ENCODE measurements at places on chromosomes 6 and 20.

- no peak for DNase-seq
These were observed 150.3 kb downstream of the MBOAT1 start for GRCh38 chr6:20061952-20062351.

GRCh38 chr6:143400258-143401067 lies 50.0 kb downstream of the ADAT2 start:
- DNase-seq = no peak

DNA sequence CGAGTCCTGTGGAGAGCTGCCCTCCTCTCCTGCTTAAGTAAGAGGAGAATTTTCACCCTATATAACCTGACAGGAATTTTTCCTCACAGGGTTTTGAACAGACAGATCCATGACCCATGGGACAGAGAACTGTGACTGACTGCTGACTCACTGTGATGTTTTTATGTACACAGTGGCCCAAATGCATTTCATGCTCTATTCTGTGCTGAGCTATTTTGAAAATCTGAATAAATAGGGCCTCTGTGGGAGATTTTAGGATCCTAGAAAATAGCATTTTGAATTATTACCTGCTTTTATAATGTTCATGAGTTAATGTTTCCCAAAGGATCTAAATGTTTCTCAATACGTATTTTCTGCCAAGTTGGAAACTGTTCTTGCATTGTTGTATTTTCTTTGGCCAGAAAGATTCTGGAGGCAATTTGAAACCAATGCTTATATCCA lies 577.4 kb downstream of the HTR1B start:
- DNase-seq = no peak

DNA sequence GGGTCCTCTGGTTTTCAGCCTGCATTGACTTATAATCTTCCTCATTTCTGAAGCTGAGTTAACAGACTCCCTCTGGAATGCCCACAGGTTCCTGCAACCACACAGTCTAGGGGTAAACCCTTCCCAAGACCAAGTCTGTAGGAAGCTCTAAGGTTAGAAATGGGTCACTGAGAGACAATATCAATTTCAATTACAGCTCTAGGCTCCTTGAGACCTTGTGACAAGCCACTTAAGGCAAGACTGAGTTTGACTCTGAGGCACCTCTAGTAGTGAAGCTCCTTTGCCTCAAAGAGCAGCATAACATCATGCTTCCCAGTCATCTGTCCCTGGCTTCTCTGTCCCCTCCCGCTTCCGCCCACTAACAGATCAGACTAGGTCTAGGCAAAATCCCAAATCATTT lies 333.2 kb upstream of the JARID2 start:
- no peak for DNase-seq

- DNase-seq = no peak
These were observed 31.9 kb downstream of the NUDT3 start for GRCh38 chr6:34360556-34360955.

DNA sequence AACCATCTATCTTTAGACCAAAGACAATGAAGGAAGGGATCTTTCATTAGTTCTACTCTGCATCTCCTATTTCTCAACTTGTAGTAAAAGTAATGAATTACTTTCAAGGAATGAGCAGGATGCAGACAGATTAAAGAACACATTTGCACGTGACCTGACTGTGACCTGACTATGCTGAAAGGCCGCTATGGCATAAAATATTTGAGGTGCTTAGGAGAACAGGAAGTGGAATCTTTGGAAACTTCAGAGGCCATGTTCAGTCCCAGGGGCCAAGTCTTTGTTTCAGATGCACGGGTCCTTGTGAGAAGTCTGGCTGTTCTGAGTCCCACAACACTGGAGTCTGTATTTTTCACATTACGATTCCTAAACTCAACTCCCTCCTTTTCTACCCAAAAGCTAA lies 41.0 kb downstream of the NINL start:
- DNase-seq = no peak

DNA sequence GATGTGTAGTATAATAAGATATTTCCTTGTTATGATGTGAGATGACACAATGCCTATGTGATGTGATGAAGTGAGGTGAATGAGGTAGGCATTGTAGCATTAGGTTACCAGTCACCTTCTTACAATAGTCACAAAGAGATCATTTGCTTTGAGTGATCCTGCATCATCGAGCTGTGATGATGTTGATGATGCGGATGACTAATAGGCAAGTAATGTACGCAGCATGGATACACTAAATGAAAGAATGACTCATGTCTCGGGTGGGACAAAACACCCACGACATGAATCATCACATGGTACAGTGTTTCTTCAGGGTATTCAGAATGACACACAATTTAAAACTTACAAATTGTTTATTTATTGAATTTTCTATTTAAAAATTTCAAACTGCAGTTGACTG lies 806.3 kb upstream of the GJE1 start:
- peak; percentile 51 for DNase-seq
